GM23248 (cell line): ENCODE measurements at places on chromosomes 6 and 20.

DNA sequence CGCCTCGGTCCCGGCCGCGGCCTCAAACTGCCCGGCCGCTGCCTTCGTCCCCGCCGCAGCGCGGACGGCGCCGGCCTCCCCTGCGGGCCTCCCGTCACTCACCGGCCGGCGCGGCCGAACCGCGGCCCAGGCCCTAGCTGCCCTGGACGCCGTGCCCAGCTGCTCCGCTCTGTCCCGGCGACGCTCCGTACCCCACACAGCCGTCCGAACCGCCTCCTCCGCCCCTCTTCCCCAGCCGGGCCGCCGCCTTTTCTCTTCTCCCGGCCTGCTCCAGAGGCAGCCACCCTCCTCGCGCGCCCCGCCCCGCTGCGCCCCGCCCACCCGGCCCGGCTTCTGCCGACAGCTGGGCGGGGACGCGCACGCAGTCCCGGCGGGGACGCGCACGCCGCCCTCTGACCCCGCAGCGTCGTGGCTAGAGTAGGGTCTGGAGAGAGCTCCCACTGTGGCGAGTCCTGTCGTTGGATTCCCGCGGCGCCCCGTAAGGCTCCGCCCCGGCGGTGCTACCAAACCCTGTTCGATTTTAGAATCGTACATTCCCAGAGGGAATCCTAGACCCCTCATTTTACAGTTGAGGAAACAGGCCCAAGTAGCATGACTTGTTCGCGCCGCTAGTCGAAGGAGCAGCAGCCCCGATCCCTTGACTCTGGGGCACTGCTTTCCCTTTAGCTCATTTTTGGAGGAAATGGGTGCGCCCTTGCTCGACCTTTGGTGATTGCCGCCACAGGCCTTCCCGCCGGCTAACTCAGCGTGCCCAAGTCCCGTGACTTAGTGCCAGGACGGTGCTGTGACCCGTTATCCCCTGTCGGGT, at the start of gene FBXO30:
TSS of gene FBXO30 (minus strand) at position 295 of the 808 bp plus-strand sequence. CDS start 8,390 bp downstream, outside the sequence.
- no peaks in the 10 kb centered on the region for H3K27me3 ChIP-seq
- H3K4me1 ChIP-seq, result peaks cover 40% of the 10 kb centered on the region
- no peaks in the 10 kb centered on the region for H3K36me3 ChIP-seq
- peak within 1 kb of the TSS; percentile 92 for H3K4me3 ChIP-seq
- H3K27ac ChIP-seq, result peak within 1 kb of the TSS; percentile 96
- DNase-seq, result peak; percentile 92

- H3K4me1 ChIP-seq, result peaks cover 15% of the 10 kb centered on the region
- H3K4me3 ChIP-seq, result no peak overlapping the region
- no peak for DNase-seq
- no peaks in the 10 kb centered on the region for H3K27me3 ChIP-seq
Observed at GRCh38 chr6:11684901-11685480, 93.6 kb downstream of the ADTRP start.

DNA sequence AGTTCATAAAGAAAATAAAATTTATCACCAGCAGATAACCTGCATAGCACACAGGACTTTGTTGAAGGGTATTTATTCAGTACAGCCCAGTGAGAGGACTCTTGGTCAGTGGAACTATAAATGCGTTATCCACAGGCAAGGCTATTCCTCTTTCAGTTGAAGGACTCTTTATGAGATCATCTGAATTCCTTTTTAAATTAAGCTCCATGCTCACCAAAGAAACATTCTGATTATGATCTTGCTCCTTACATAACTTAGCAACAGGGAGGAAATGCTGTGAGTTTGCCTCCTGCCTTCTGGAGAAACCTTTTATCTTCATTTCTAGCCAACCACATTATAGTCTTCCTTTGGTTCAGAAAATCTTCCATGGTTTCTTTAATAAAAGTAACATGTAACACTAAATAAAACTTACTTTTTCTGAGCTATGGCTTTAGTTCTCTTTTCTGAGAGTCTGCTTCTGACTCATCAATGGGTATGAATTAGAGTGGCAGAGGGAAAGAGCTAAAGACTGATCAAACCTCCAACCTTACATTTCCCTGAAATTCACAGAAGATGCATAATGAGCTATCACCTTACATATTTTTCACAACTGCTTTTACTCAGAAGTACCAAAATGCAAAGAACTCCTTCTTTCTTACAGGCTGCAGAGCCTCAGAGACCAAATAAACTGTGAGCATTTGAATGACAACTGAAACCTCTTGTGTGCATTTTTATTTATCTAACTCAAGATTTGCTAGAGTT, 267.2 kb downstream of the ADGRG6 start:
- peak; percentile 83 for DNase-seq
- peaks cover 41% of the 10 kb centered on the region for H3K4me1 ChIP-seq
- no peaks in the 10 kb centered on the region for H3K36me3 ChIP-seq
- H3K27ac ChIP-seq, result peak overlapping the region; percentile 78

DNA sequence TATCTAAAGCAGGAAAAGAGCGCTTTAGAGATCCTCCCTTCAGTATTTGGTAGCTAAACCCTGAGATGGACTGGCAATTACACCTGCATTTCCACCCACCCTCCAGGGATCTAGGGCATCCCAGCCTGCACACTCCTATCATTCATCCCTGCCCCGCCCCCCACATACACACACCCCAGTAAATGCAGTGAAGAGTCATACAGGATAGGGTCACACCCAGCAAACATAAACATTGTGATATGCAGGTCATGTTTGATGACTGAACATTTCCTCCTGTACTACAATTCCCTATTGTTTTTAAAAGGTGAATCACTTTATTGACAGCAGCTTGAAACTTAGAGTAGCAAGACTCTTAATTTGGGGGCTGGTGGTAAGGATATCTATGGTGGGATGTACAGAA, 112.9 kb downstream of the FOXO3 start:
- no peak overlapping the region for H3K4me3 ChIP-seq
- H3K4me1 ChIP-seq, result 0 out of 2 replicates have a peak, but pooled peaks cover 3% of the 10 kb centered on the region
- no peak overlapping the region for H3K27ac ChIP-seq
- DNase-seq, result peak; percentile 46
- no peaks in the 10 kb centered on the region for H3K36me3 ChIP-seq

- H3K36me3 ChIP-seq, result no peaks in the 10 kb centered on the region
- no peaks in the 10 kb centered on the region for H3K4me1 ChIP-seq
- H3K27ac ChIP-seq, result no peak overlapping the region
- H3K27me3 ChIP-seq, result no peaks in the 10 kb centered on the region
Observed at GRCh38 chr6:139204978-139205377, 70.1 kb downstream of the HECA start.

DNA sequence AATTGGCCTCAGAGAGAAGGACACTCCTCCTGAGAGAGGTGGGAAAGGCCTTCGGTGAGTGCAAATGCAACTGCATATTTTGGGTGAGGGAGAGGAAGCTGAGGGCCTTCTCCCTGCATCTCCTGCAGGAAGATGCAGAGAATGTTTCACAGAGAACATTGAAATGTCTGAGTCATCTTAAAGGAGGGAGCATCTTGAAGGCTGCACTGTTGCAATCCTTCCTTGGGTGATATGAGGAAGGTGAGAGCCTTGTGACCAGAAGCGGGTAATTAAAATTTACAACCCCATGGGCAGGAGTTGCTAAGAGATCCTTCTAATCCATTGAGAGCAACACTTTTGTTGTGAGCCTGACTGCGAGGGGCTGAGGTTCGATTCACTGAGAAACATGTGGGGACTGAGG, 375.7 kb upstream of the MARCKS start:
- H3K4me3 ChIP-seq, result no peak overlapping the region
- no peaks in the 10 kb centered on the region for H3K36me3 ChIP-seq
- peak; percentile 54 for DNase-seq
- H3K4me1 ChIP-seq, result peaks cover 5% of the 10 kb centered on the region; the same call in 1 of the 2 replicates
- no peak overlapping the region for H3K27ac ChIP-seq

GRCh38 chr20:58277578-58278472, 31.7 kb upstream of the RAB22A start:
- no peak for DNase-seq
- H3K27me3 ChIP-seq, result no peaks in the 10 kb centered on the region
- H3K4me3 ChIP-seq, result no peak overlapping the region

- no peaks in the 10 kb centered on the region for H3K36me3 ChIP-seq
- no peak for DNase-seq
- no peak overlapping the region for H3K4me3 ChIP-seq
- peak overlapping the region; percentile 31; the same call in 1 of the 2 replicates for H3K27ac ChIP-seq
- H3K27me3 ChIP-seq, result no peaks in the 10 kb centered on the region
- H3K4me1 ChIP-seq, result peaks cover 5% of the 10 kb centered on the region
Observed at GRCh38 chr20:4216142-4216735, 200.9 kb upstream of the RNF24 start.
